ENCODE measurements at places on chromosomes 13 and 19. TPM values are rescaled to one million over a fixed set of nuclear protein-coding genes. Genes with fewer than 3 reads are reported as not detected.

GRCh38 chr19:42480335-42481095 is 37.8 kb upstream of the CXCL17 start:
- DNase-seq = peak; percentile 3

DNA sequence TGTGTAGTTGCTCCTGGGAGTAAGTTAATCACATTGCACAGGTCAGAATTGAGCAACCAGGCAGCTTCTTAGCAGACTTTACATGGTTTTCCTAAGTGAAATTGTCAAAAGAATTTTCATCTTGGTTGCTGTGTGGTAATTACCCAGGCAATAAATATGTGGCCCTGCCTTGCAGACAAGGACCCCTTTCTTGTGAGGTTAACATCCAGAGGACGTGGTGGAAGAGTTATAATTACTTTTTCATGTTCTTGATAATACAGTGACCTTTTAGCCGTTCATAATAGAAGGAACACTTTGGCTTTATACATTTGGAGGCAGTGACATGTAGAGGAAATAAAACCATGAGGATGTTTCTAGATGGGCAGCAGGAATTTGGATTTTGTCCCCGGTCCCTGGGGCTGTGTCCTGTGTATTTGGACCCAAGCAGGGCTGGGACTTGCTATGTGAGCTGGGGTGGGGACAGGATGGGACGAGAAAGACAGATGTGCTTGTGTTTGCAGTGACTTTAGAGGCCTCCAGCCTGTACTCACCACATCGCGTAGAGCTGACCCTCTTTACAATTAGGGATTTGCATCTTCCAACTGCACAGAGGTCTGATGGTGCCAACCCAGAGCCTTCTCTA is 156.2 kb downstream of the STK24 start:
- DNase-seq = no peak

- DNase-seq = no peak
These were observed 9.9 kb downstream of the PPFIA3 start for GRCh38 chr19:49129238-49129583.

- no peak for DNase-seq
These were observed 5.1 kb downstream of the RASGRP4 start for GRCh38 chr19:38420935-38421334.

DNA sequence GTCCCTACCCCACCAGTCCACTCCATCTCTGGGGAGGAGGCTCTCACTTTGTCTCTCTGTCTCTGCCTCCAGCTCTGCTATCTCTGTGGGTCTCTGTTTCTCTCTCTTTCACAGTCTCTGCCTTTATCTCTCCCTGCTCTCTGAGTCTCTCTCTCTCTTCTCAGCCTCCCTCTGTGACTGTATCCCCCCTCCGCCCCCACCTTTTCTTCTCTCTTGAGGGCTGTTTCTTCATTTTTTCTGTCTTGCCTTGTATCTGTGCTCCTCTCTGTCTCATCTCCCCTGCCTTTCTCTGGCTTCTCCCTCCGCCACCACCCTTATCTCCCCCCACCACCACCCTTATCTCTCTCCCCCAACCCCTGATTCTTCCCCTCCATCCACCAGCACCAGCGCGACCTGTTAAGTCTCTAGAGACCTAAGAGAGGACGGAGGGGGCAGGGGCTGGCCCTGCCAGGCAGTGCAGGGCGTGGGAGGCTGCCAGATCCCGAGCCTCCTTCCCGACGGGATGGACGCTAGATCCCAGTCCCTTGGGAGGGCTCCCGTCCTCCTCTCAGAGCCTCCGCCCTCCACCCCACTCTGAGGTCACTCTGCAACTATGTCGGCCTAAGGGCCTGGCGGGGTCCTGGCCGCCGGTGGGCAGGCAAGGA is 1.0 kb downstream of the AXL start:
- DNase-seq = no peak

- DNase-seq = no peak
These were observed 12.0 kb downstream of the DLEU7 start for GRCh38 chr13:50831512-50831911.

DNA sequence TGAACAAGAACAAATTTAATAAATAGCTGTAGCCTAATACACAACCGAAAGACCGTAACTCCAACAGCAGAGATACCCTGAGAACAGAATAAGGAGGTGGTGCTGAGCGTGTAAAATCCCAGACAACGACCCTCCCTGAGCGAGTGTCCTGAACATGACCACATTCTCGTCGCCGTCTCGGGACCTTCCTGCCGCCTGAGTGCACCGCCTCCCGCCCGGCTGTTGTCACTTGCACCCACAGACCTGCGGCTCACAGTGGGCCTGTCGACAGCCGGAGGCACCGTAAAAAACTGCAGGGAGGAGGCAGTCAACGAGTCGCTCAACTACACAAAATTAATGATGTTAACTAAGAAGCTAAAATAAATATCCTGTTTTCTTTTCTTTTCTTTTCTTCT is 35.8 kb upstream of the GRTP1 start:
- no peak for DNase-seq

- DNase-seq = no peak
These were observed 396.1 kb downstream of the EFNB2 start for GRCh38 chr13:106139377-106139776.

- no peak for DNase-seq
These were observed 16.7 kb downstream of the YIPF2 start for GRCh38 chr19:10911579-10912363.

- DNase-seq = no peak
These were observed 209.2 kb downstream of the TSHZ3 start for GRCh38 chr19:31139871-31140505.

DNA sequence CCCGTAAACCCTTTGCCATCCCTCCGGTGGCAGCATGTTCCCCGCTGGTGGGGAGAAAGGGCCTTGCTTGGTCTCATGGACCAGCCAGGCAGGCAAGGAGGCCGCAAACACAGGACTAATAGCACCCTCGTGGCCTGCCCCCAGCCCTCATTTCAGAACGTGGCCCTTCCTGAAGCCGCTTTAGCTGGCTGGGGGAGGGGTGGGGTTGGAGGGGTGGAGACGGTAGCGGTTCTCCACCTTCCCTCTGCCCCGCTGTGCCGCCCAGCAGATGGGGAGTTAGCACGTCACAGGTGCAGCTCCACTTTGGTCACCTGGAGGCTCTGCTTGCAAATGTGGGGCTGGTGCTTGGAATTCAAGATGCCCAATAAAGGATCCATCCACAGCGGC is 59.3 kb upstream of the URI1 start:
- no peak for DNase-seq

GRCh38 chr19:4359627-4360000 is 16.3 kb downstream of the MPND start:
- no peak for DNase-seq

DNA sequence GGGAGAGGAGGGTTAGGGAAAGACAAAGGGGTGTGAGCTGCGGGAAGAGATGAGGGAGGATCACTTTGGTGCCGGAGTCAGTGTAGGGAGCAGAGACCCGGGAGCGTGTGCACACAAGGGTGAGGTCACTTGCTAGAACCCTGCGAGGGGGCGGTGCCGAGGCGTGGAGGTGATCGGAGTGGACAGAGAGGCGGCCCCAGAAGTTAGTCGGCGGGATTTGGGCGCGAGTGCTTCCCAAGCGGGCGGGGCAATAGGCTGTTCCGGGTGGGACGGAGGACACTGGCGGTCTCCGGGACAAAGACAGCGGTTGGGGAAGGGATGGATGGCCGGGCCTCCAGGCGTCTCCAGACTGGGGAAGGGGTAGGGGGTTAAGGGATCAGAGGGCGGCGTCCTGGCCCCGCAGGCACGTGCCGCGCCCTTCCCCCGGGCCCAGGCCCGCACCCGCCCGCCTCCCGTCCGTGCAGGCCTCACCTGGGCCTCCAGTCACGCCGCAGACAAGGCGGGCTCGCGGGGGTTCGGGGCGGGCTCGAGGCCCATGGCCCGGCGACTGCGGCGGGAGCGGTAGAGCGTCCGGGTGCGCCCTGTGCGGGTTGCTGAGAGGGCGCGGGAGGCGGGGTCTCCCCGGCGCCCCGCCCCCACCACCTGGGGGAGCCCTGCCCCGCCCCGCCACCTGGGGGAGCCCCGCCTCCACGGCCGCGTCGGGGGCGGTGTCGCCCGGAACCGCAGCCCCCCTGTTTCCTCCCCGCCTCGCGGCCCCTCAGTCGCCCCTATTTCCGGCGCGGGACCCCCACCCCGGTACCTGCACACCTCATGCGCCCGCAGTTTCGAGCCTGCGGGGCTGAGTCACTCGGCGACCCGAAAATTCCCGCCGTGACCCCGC is at the start of gene LPAR2:
Gene LPAR2, minus strand, starts transcription at position 600 of the 880 bp plus-strand sequence. CDS start 945 bp downstream, outside the sequence.
- DNase-seq = peak; percentile 84

GRCh38 chr13:93847162-93847561 is 620.6 kb downstream of the GPC6 start:
- DNase-seq = no peak

- no peak for DNase-seq
These were observed 5.7 kb downstream of the ATP8B3 start for GRCh38 chr19:1806184-1807029.

- no peak for DNase-seq
These were observed 211.8 kb downstream of the UQCRFS1 start for GRCh38 chr19:29001141-29001581.

- peak; percentile 51 for DNase-seq
These were observed 55.4 kb downstream of the SACS start for GRCh38 chr13:23377983-23378632.

- no peak for DNase-seq
These were observed 300.1 kb downstream of the COG6 start for GRCh38 chr13:39955560-39955959.

DNA sequence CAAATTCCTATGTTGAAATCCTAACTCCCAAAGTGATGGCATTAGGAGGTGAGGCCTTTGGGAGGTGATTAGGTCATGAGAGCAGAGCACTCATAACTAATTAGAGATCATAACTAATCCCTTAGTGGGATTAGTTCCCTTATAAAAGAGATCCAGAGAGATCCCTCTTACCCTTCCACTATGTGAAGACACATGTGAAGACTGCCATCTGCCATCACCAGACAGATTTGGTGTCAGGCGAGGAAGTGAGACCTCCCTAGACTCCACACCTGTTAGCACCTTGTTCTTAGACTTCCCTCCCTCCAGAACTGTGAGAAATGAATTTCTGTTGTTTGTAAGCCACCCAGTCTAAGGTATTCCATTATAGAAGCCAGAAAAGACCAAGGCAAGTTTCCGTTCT is 112.2 kb downstream of the NDFIP2 start:
- no peak for DNase-seq

- DNase-seq = no peak
These were observed 86.2 kb downstream of the CAB39L start for GRCh38 chr13:49357694-49358093.

GRCh38 chr19:474126-475078 is 13.6 kb upstream of the SHC2 start:
- DNase-seq = no peak

DNA sequence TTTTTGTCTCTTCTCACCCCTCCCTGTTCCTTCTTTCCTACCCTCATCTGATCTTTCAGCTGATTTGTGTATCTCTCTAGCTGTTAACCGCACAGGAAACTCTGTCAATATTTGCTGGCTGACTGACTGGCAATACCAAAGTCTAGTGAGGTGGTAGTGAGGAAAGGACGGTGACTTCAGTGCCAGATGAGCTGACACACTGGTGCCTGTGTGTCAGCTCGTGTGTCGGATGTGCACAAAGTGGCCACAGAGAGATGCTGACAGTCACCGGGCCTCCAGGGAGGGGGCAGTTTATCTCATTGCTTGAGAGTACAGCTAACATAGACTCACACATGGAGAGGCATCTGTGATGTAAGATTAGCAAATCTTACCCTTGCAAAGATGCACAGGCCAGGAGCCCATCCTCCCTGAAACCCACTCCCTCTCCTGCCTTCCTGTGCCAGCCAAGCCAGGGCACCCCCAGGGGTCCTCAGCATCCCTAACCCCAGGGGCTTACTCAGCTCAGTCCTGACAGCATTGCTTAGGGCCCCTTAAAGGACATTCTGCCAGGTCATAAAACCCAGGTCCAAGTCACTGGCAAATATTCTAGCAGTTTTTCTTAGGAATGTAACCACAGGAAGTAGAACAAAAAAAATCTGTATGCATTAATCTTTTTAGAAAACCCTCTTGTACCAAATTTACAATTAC is 80.2 kb downstream of the SHISA2 start:
- peak; percentile 61 for DNase-seq

- peak; percentile 75 for DNase-seq
These were observed 255.0 kb upstream of the SLITRK1 start for GRCh38 chr13:84137292-84137691.

DNA sequence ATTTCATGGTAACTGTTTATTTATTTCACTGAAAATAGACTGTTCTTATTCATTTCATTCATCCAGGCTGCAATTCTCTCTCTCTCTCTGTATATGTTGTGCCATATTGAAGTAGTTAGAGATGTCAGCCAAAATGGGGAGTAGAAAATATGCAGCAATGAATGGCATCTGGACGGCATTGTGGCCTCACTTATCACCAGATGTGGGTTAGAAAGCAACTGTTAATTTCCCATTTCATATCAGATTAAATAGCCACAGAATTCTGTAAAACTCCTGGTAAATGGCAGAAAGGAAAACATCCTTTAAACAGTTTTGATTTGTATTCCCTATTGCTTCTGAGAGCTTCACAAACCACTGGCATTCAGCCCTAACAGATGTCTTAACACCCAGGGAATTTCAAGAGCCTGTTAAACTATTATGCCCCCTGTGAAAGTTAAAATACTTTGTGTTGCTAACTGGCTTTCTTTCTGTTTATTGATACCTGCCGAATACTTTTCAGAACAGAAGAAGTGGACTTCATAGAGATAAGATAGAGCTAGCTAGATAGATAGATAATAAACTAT is 1763.3 kb upstream of the MIR17HG start:
- DNase-seq = no peak

GRCh38 chr19:3179739-3180293 is 1.2 kb downstream of the S1PR4 start:
- DNase-seq = no peak

DNA sequence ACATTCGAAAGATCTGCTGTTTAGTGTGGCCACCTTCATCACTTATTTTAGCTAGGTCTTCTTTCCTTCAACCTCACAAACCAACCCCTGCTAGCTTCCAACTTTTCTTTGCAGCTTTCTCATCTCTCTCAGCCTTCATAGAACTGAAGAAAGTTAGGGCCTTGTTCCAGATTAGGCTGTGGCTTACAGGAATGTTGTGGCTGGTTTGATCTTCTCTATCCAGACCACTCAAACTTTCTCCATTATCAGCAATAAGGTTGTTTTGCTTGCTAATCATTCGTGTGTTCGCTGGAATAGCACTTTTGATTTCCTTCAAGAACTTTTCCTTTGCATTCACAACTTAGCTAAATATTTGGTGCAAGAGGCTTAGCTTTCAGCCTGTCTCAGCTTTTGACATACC is 44.7 kb downstream of the CARS2 start:
- no peak for DNase-seq

DNA sequence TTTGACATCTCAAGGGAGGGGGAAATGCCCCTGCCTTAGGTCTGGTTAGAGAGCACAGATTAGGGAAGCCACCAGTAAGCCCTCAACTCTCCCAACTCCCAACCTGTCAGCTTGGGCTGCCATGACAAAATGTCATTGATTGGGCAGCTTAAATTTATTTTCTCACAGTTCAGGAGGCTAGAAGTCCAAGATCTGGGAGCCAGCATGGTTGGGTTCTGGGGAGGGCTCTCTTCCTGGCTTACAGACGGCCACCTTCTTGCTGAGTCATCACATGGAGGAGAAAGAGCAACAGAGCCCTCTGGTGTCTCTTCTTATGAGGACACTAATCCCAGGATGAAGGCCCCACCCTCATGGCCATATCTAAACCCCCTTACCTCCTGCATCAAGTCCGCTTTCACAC is 24.2 kb downstream of the C19orf12 start:
- DNase-seq = peak; percentile 68

The COL4A1 gene
- polyA plus RNA-seq = not detected

The CEACAM3 gene
- polyA plus RNA-seq = not detected

The CLEC11A gene
- polyA plus RNA-seq = 0.47 TPM

The SOX1 gene
- polyA plus RNA-seq = not detected

The STAP2 gene
- polyA plus RNA-seq = 2.1 TPM

The GIPR gene
- not detected for polyA plus RNA-seq

The FPR3 gene
- not detected for polyA plus RNA-seq

The TBXA2R gene
- 1.1 TPM for polyA plus RNA-seq

The CEACAM20 gene
- not detected for polyA plus RNA-seq
